Amygdala (tissue), 56 donors: ENCODE measurements at places on chromosomes 7 and 10.

DNA sequence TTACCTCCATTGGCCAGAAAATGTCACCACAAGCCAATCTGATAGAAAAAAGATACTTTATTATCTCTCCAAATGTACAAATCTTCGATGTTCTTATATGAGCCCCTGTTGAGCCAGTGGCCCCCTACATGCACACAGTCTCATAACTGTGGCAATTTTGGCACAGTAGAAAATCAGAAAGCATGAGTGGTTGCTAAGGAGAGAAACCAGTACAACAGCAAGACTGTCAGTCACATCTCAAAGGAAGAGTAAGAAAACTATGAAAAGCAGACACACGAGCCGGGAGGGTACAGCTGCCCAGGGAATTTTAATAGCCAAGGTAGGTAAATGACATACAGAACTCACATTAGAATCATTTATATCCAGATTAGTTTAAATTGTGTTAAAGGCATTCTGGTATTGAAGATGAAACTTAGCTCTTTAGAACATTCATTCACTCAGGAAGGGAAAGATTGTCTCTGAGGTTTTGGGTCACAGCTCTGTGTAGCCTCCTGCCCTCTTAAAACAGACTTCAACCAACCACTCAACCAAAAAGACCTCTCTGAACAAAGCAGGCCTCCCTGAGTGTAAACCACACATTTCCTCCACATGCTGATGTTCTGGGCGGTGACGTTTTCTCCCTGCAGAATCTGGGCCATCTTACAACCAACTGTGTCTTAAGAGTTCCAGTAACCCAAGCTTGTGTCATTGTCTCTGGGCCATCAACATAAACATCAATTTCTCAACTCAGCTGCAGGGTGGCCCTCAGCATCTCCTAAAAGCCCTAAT, 80.8 kb upstream of the ADAM12 start:
- no peak for DNase-seq

GRCh38 chr7:18667466-18667865, 171.9 kb downstream of the HDAC9 start:
- no peak for DNase-seq

GRCh38 chr10:114694062-114694461, 36.0 kb upstream of the ABLIM1 start:
- no peak for DNase-seq

GRCh38 chr10:111551001-111551400, 474.2 kb downstream of the ADRA2A start:
- no peak for DNase-seq

GRCh38 chr7:84821671-84822534, 365.0 kb downstream of the SEMA3D start:
- DNase-seq, result no peak
